ENCODE measurements at places on chromosomes 7 and 10.

DNA sequence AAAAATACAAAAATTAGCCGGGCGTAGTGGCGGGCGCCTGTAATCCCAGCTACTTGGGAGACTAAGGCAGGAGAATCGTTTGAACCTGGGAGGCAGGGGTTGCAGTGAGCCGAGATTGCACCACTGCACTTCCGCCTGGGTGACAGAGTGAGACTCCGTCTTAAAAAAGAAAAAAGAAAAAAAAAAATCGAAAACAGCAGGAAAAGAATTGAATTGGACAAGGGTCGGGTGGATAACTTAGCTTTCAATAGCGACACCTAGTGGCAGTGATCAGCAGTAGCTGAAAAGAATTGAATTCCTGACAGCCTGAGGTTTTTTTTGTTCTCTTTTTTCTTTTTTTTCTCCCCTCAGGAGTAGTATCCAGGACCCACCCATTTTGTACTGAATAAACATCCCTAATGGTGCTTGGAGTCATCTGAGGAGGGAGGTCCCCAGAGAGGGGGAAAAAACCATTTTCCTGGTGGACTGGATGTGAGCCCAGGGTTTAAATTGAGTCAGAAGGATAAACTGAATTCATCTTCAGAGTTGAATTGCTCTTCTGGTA lies 55.1 kb downstream of the CYCS start:
- peak; percentile 73 for DNase-seq

DNA sequence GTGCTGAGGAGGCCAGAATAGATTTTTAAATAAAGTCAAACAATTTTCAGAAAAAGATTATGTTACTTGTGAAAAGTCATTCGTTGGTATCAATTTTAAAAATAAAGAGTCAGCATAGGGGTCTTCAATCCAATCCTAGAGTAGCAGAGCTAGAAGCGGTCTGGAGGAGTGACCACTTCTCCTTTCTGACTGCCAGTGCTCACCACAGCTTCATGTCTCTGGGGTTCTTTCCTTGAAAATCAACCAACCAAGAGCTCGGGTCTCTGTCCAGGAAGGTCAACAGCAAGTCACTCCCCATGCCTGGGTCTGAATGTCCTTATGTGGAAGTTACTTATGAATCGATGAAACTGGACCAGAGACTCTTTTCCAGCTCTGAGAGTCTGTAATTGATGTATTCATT lies 14.3 kb downstream of the PTPRN2 start:
- DNase-seq = no peak

- DNase-seq = no peak
Observed at GRCh38 chr7:23474829-23475575, 4.7 kb upstream of the IGF2BP3 start.

GRCh38 chr10:107809889-107810288 lies 645.4 kb upstream of the SORCS1 start:
- DNase-seq = no peak

DNA sequence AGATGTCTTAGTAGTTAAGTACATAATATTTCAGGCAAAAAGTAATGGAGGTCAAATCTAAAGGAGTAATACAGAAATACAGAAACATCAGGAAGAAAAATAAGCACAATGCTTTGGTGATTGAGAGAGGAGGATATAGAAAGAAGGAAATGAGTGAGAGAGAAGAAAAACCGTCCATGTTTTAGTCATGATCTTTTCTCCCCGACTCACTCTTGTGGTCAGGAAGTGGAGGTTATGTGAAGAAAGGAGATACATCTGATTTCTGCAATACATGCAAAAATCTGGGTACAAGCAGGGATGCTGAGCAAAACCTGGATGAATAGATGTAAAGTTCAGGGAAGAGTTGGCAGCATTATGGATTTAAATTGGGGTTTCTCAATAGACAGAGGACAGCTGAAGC lies 1122.5 kb downstream of the SORCS3 start:
- DNase-seq = no peak
